ENCODE measurements at places on chromosomes 2 and 18.
A peak's percentile ranks its signal among the peaks of the same experiment; 100 is the strongest.

GRCh38 chr2:46053564-46053963 is 243.6 kb upstream of the EPAS1 start:
- DNase-seq: no peak

- DNase-seq: no peak
Observed at GRCh38 chr2:25176541-25177181, 8.3 kb upstream of the POMC start.

GRCh38 chr2:178891265-178891958 is 84.2 kb upstream of the TTN start:
- peak; percentile 22 for DNase-seq

- no peak for DNase-seq
Observed at GRCh38 chr18:33720133-33720532, 142.1 kb downstream of the ASXL3 start.

- DNase-seq: no peak
Observed at GRCh38 chr2:231710799-231711676, 2.7 kb downstream of the PTMA start.

GRCh38 chr2:112170495-112170894 is 32.3 kb downstream of the FBLN7 start:
- DNase-seq: no peak
